Myocyte (in vitro differentiated cells): ENCODE measurements at places on chromosomes 1 and 21.

GRCh38 chr1:94285031-94285654 lies 47.8 kb upstream of the ARHGAP29 start:
- no peak for DNase-seq

DNA sequence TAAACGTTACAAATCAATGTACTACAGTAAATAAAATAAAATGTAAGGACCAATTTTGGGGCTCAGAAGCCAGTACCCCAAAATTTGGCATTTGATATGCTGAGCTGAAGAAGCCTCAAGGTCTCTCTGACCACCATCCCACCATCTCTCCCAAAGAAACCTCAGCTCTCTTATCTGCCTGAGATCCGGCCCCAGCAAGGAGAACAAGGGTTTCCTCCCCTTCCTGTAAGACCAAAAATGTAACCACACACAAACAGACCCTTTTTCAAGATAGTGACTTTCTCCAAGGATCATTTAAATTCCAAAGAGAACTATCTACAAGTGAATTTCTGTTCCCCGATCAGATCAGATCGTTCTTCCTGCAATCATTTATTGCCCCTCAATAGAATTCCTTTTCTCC lies 68.1 kb upstream of the SLC45A1 start:
- DNase-seq: no peak

DNA sequence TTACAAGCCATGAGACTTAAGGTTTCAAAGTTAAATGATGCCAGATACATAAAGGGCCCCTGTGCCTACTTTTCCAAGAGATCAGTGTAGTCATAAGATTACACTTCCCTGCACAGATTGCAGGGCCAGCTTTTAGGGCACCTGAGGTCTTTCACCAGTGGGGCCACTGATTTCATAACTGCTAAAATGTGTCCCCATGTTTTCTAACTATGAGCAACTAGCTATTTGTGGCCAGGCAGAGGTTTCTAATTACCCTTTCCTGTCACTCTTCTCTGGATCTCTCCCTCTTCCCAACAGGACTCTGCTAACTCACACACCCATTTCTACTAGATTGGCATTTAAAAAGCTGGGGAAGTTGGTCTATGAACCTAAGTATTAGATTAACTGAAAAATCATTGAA lies 207.1 kb upstream of the SGIP1 start:
- DNase-seq: peak; percentile 23

DNA sequence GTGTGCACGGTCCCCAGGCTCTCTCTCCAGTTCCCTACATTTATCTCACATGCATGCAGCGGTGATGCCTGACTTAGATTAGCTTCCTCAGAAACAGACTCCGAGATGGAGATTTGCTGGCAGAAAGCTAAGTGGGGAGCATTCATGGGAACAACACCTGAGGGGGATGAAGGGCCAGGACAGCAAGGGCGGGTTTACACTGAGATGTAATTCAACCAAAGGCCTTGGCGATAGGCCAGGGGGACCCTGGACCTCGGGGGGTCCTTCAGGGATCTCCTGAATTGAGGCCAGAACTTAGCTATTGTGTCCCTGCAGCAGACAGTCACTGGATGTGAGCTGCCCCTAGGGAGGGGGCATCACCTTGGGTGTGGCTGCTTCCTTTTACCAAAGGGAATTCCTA lies 246.1 kb upstream of the CSF3R start:
- DNase-seq: no peak

DNA sequence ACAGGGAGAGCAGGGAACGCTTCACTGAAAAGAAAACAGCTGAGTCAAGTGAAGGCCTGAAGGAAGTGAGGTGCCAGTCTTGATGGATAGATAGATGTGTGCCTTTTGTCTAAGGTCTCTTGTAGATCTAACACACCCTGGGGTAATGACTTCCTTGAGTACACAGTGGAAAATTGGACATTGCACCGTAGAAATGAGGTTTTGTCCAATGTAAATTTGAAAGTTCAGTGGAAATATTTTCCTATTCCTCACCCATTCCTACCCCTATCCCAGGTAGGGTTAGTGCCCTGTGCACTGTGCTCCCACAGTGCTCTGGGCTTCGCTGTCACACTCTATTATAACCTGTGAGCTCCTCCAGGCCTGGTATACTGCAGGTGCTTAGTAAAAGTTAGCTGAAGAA lies 24.3 kb downstream of the ZMYND12 start:
- DNase-seq: no peak

DNA sequence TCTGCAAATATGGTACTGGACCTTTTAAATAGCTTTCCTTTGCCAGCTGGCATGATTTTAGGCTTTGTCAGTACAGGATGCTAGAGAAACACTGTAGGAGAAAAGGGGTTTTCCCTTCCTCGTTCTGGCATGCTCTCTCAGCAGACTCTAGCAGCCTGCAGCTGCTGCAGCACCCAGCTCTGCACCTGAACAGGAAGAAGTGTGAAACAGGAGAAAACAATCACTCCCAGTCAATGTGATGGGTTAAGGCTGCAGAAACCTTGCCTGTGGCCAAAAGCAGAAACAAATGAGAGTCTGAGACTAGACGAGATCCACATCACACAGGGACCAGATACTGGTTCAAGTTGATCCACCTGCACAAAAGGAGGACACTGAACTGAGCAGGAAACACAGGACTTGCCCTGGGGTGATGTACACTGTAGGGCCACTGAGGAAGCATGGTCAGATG lies 21.2 kb downstream of the OVGP1 start:
- peak; percentile 24 for DNase-seq

- DNase-seq: peak; percentile 65
Measured at GRCh38 chr1:36157115-36157903, 1.3 kb downstream of the MAP7D1 start.

- no peak for DNase-seq
Measured at GRCh38 chr1:9070486-9070885, 1.1 kb upstream of the SLC2A5 start.

GRCh38 chr1:224525411-224526040 lies 90.6 kb upstream of the CNIH3 start:
- no peak for DNase-seq

DNA sequence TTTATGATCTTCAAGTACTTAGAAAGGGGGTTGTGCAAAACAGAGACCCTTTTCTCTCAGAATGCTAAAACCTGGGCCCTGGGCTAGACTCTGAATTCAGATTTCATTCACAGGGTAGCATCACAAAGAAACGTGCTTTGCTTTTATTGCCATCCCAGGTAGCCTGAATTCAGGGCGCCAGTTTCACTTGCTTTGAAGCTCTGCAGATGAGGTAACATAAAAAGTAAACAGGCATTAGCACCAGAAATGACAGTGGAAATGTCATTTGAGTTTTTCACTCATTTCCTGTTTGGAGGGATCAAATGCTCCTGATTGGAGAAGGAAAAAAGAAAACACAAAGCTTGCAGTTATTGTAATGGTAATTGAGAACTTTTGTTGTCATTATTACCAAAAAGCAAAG lies 2.6 kb downstream of the SYPL2 start:
- no peak for DNase-seq

GRCh38 chr1:186340772-186341171 lies 34.3 kb downstream of the TPR start:
- DNase-seq: no peak

DNA sequence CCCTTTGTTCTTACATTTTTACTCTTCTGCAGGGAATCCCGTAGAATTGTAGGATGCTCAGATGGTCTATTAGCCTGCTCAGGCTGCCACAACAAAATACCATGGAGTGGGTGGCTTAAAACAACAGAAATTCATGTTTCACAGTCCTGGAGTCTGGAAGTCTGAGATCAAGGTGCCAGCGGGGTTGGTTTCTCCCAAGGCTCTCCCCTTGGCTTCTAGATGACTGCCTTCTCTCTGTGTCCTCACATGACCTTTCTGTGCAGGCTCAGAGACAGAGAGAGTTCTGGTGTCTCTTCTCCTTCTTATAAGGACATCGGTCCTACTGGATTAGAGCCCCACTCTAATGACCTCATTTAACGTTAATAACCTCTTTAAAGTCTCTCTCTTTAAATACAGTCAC lies 41.7 kb downstream of the HUNK start:
- DNase-seq: no peak

DNA sequence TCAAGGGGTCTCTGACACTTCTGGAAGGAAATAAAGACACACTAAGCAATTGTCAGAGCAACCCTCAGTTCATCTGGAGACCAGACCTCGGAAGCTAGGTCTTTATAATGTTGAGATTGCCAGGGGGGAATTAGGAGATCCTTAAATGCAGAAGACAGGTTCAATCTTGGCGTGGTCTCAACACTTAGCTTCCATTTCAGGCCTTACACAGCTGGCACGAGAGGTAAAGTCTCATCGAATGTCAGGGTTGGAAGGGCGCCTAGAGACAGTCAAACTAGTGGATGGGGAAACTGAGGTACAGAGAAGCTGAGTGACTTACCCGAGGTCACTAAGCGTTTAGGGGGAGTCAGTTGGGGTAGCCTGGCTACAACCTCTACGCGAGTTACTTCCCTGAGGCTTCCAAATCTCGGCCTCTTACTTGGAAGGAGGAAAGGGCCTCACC lies 562 bp upstream of the EPB41 start:
- DNase-seq: no peak

- no peak for DNase-seq
Measured at GRCh38 chr1:224047538-224047937, 66.4 kb upstream of the FBXO28 start.

DNA sequence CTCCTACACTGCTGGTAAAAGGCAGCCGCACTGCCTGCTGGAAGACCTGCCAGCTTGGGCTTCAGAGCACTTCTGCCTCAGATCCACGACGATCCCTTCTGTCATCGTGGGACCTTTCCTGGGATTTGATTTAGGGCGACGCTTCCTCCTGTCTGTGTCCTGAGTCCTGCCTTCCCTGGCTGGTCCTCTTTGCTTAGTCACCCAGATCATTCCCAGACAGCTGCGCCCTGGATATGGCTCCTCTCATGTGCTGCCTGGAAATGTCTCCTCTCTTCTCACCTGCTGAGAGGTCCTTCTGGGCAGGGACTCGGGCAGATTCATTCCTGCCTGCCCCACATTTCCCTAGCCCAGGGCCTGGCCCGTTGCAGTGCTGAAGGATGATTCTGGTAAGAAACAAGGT lies 72.4 kb upstream of the POU3F1 start:
- peak; percentile 52 for DNase-seq

DNA sequence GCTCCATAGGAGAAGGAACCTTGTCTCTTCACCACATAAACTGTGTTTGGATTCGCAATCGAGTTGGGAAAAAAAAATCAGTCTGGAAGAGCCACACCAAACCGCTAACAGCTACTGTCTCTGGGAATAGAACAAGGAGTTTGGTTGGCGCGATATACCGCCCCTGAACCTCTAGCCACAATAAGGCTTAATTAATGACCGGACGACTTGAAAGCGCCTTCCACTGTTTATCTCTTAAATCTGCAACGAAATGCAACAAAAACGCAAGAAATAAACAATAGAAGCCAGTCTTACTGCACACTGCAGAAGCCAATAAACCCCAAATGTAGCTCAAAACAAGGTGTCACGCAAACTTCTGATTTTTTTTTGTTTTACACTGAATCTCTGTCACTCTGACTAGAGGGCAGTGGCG lies 10.9 kb downstream of the BTBD19 start:
- peak; percentile 59 for DNase-seq

- peak; percentile 73 for DNase-seq
Measured at GRCh38 chr1:145871994-145872924, 13.4 kb upstream of the PIAS3 start.

- no peak for DNase-seq
Measured at GRCh38 chr1:110700767-110701166, 26.0 kb upstream of the KCNA3 start.

- DNase-seq: peak; percentile 68
Measured at GRCh38 chr1:167095368-167095767, 1.5 kb downstream of the STYXL2 start.

DNA sequence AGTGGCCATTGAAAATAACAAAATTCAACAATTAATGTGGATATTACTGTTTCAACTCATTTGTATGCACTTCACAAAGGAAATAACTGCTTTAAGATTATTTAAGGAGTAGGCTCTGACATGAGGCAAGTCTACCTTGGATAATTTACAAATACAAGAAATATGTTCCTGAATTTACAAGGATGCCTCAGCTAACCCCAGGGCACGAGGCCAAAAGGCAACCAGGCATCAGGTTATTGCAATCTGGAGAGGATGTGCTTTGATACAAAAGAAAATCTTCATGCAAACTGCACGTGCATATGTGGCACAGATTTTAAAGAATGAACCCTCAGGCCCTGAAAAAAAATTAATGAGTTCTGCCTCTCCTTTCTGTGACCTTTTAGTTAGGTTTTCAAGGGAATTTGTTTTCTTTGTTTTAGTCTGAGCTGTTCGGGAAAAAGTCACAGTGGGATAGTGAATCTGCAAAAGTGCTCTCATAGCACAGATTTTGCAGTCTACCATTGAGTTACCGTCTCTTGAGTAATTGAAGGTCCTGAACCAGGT lies 1304.2 kb upstream of the ADGRL4 start:
- no peak for DNase-seq

DNA sequence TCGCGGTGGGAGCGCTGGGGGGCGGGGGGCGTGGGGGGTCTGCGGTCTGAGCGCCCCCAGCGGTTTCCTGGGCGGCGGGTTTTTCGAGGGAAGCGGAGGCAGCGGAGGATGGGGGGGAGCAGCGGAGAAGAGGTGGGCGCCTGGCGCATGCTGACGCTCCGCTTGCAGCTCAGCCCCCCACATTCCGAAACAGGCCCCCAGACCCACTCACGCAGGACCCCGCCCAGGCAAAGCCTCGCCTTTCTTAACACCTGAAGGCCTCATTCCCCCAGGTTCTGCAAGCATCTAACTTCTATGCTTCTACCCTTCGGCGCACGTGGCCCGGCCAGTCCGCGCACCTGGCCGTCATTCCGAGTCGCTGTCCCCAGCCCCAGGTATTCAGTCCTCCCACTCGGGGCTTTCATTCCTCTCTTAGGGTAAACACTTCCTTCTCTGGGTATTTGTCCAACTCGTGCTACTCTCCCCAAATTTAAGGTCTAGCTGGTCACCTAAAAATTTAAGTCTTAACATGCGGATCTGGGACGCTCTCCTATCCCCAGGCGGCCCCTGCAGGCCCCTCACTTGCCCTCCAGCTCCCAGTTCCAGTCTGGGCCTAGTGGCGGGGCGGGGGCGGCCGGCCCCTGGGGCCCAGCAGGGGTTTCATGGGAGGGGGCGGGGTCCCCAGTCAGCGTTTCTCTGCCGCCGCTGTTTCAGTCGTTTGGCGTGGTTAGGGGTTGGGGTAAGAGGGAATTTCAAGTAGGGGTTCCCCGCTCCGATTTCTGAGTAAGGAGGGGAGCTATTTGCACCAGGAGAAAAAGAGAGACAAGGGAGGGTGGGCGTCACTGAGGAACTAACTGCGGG lies 2.8 kb upstream of the ZBTB7B start:
- DNase-seq: no peak

GRCh38 chr1:221174330-221174993 lies 295.2 kb downstream of the HLX start:
- peak; percentile 22 for DNase-seq

DNA sequence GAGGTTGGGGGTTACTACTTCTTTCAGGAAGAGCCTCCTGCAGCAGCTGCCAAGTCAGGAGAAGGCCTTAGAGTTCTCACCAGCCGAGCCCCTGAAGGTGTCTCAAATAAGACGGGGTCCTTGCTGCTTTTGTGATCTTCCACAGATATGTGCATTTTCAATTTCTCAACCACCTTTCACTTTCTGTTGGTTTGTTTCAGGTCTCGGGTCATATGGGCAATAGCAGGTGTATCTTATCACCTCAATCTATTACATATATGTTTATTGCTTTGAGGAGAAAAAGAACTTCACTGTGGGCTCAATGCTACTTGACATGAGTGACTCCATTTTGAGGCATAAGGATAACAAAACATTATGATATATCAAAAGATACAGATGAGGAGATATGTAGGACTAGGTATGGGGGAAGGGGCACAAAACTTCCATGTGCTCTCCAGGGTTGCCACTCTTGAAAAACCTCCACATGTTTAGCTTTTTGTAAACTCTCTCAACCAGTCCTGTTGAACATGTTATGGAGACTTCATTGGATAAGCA lies 1171.4 kb upstream of the ADGRL2 start:
- DNase-seq: no peak

- DNase-seq: peak; percentile 91
Measured at GRCh38 chr1:37471345-37472231, 2.8 kb upstream of the ZC3H12A start.
